Osteocyte (in vitro differentiated cells): ENCODE measurements at places on chromosomes 11 and 22. TPM values are rescaled to one million over a fixed set of nuclear protein-coding genes. Genes with fewer than 3 reads are reported as not detected.

Gene GVQW3
- 3.8 and 4.2 TPM in 2 replicates for total RNA-seq

Gene NUP98
- total RNA-seq: 68.9 and 71.0 TPM in 2 replicates

- H3K4me3 ChIP-seq: no peak overlapping the region
- peaks cover 12% of the 10 kb centered on the region for H3K4me1 ChIP-seq
- peaks cover 9% of the 10 kb centered on the region for H3K27me3 ChIP-seq
- no peak for DNase-seq
Measured at GRCh38 chr22:19527861-19528417, 3.7 kb upstream of the CLDN5 start.

DNA sequence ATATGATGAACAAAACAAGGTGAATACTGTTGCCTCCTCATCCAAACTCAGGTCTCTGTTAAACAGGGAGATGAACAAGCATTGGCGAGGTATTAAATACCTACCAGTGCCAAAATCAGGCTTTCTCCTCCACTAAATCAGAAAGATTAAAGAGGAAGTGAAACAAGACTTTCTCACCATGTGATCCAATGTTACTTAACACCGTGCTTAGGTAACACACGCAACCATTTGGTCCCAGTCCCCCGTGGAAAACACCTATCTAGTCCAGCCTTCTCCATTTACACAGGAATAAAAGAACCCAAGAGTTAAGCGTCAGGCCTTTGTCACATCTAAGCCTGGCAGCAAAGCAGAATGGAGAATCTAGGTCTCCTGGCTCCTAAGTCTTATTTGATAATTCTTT is 34.5 kb downstream of the TENM4 start:
- H3K27ac ChIP-seq: no peak overlapping the region
- H3K4me3 ChIP-seq: no peak overlapping the region

GRCh38 chr11:6618117-6619003 is 862 bp downstream of the TPP1 start:
- H3K27ac ChIP-seq: no peak overlapping the region
- peaks cover 2% of the 10 kb centered on the region for H3K4me1 ChIP-seq
- no peak overlapping the region for H3K4me3 ChIP-seq
- no peaks in the 10 kb centered on the region for H3K27me3 ChIP-seq

DNA sequence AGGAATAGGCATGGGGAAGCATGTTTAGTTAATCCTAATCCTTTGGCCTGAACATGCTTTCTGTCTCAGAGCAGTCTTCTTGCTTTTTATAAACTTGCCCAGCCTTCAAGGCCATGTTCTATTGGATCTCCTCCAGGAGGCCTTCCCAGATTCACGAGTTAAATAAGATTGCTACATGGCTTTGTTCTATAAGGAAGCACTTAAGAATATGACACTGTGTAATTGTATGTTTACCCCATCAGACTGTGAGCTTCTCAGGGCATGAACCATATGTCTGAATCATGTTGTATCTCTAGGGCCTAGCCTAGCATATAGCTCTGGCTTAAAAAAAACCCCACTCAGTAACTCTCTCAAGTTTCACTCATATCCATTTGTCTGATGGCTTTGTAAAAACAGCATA is 26.4 kb upstream of the UCP3 start:
- peaks cover 4% of the 10 kb centered on the region for H3K4me1 ChIP-seq
- H3K36me3 ChIP-seq: peaks cover 40% of the 10 kb centered on the region
- DNase-seq: no peak
- H3K27ac ChIP-seq: peak overlapping the region; percentile 68

Gene MN1
- 145 and 153 TPM in 2 replicates for total RNA-seq

DNA sequence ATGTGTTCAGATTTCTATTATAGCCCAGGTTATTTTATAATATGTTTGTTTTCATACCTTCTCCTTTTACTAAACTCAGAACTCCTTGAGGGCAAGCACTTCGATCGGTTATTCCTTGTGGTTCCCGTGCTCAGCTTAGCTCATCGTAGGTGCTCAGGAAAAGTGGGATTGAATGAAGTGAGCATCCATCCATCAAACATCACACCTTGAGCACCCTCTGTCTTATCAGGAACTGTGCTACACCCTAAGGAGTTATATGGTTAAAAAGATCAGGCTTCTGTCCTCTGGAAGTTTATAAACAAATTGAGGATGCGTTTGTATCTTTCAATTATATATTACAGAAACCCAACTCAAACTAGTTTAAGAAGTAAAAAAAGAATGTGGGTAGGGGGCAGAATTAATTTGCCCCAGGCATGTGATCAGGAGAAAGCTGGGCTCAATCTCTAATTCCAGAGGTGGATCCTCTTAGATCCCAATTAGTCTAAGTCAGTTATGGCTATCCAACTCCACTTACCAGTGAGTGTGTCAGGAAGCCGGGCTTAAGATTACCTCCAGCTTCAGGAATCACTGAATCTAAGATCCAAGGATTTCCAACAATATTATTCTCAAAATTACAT is 59.9 kb upstream of the RRAS2 start:
- H3K4me3 ChIP-seq: no peak overlapping the region
- no peak overlapping the region for H3K27ac ChIP-seq

GRCh38 chr11:561148-562003 is 606 bp downstream of the RASSF7 start:
- no peak overlapping the region for H3K27ac ChIP-seq
- no peak for DNase-seq
- peaks cover 10% of the 10 kb centered on the region for H3K27me3 ChIP-seq
- H3K4me1 ChIP-seq: peaks cover 18% of the 10 kb centered on the region

GRCh38 chr11:109845437-109845836 is 247.8 kb upstream of the ZC3H12C start:
- no peak for DNase-seq
- no peaks in the 10 kb centered on the region for H3K36me3 ChIP-seq
- H3K4me3 ChIP-seq: no peak overlapping the region
- peaks cover 29% of the 10 kb centered on the region for H3K4me1 ChIP-seq
- peak overlapping the region; percentile 74 for H3K27ac ChIP-seq

Gene OR10G7
- not detected in 2 replicates for total RNA-seq

- peaks cover 22% of the 10 kb centered on the region for H3K27me3 ChIP-seq
- no peak for DNase-seq
- H3K27ac ChIP-seq: peak within 1 kb of the TSS; percentile 13
- peaks cover 10% of the 10 kb centered on the region for H3K4me1 ChIP-seq
- H3K4me3 ChIP-seq: peak within 1 kb of the TSS; percentile 75
Measured at GRCh38 chr11:6419009-6419631, at the start of gene APBB1. Gene APBB1, minus strand, starts transcription at chr11:6419094. Its CDS starts 7,747 bp downstream, at chr11:6411347.

Gene MS4A10
- total RNA-seq: not detected in 2 replicates

DNA sequence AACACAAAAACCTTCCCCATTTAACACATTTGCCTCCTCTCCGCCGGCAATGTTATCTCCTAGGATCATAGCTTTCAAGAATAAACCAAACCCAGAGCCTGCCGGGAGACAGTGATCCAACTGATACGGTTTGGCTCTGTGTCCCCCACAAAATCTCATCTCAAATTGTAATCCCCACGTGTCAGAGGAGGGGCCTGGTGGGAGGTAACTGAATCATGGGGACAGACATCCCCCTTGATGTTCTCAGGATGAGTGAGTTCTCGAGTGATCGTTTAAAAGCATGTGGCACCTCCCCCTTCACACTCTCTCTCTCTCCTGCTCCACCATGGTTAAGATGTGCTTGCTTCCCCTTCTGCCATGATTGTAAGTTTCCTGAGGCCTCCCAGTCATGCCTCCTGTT is 33.3 kb downstream of the RBFOX2 start:
- H3K27ac ChIP-seq: peak overlapping the region; percentile 93
- H3K4me1 ChIP-seq: peaks cover 41% of the 10 kb centered on the region
- no peak for DNase-seq
- no peaks in the 10 kb centered on the region for H3K36me3 ChIP-seq
- H3K27me3 ChIP-seq: no peaks in the 10 kb centered on the region

- peaks cover 9% of the 10 kb centered on the region for H3K36me3 ChIP-seq
- no peaks in the 10 kb centered on the region for H3K4me1 ChIP-seq
- H3K27ac ChIP-seq: no peak overlapping the region
- no peaks in the 10 kb centered on the region for H3K27me3 ChIP-seq
Measured at GRCh38 chr22:29359469-29359868, 28.9 kb downstream of the AP1B1 start.
